CD4-positive, alpha-beta T cell treated with Interleukin-21 for 1 hour (primary cell): ENCODE measurements at places on chromosomes 6 and 20.

DNA sequence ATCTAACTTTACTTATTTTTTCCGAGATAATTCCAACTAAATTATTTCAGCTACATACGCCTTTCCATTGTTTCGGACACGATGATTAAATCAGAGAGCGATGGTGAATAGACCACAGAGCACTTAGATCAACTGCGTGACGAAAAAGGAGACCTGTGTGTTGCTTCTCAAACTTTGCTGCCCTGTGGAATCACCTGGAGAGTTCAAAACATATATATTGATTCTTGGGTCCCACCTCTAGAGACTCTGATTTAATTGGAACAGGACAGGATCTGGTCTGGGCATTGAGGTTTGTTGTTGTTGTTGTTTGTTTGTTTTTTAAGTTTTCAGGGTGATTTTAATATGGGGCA, 401 bp upstream of the TNFRSF21 start:
- DNase-seq, result no peak

GRCh38 chr6:44646355-44646754, 258.8 kb downstream of the CDC5L start:
- no peak for DNase-seq

GRCh38 chr6:85461798-85462170, 11.9 kb downstream of the NT5E start:
- no peak for DNase-seq

DNA sequence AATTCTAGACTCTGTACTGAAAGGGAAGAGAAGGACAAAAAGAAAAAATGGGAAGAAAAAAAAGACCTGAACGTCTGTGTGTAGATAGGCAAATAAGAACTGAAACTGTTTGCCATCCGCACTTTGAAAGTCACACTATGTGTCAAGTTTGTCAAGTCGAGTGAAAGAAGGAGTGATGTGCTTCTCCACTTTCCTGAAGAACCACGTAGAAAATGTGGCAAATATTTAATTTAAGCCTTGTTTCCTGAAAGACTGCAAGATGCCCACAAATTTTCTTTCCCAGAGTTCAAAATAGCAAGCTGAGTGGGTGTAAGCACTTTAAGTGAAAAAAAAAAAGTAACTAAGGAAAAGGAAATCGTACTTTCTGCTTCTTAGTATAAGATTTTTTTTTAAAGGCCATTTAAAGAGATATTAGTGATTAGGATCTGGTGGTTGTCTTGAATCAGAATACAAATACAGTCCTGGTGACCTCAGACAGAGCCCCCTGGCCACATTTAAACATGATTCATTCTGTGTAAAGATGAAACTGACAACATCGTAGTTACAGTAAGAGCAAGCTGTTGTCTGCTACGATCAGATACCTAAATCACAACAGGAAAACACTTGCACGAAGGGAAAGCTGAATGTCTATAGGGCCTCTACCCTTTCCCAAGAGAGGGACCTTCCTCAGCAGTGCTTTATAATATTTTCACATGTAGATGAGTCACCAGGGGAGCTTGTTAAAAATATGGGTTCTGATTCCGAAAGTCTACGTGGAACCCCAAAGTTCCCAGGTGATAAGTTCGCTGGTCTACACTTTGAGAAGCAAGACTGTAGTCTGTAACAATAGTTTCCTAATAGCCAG, 102.3 kb downstream of the HIVEP2 start:
- peak; percentile 86 for DNase-seq

DNA sequence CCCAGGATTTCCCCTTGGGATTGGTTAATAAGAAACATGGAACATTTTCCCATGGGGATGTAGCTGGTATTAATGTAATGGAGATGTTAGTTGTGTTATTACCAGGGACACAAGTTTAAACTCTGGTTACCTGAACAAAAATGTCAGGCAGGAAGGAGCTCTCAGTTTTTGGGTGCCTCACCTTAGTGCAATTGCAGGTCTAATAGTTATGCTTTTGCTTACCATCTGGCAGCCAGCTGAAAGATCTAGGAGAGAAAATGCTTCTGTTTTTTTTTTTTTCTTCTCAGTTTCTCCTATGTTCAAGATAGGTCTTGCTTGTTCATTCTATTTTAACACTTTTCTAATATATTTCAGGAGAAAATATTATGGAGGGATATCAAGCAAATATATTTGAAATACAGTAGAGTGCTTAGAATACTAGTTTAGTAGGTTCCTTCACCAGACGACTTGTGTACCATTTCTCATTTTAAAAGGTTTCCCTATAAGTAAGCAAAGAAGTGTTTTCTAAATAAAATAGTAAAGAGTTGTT, 4.2 kb upstream of the UBE2J1 start:
- DNase-seq, result no peak

DNA sequence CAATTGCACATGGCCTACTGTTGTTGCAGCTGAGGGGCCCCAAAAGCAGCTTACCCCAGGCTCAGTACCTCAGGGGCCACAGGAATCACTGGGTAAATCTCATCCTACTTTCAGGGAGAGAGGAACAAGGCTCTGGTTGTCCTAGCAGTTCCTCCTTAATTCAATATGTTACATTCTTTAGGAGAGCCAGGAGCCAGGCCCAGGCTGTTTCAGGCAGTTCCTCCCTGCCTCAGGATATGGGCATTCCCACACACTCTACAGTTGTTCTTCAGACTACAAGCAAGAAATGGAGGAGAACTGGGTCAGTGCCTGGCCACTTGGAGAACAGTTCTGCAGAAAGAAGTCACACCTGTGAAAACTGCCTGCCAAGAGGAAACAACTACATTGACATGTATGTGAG, 9.6 kb upstream of the BTN3A2 start:
- no peak for DNase-seq

GRCh38 chr6:11089695-11090094, 3.9 kb upstream of the SMIM13 start:
- no peak for DNase-seq

GRCh38 chr6:1384549-1385128, 4.7 kb upstream of the FOXF2 start:
- no peak for DNase-seq

DNA sequence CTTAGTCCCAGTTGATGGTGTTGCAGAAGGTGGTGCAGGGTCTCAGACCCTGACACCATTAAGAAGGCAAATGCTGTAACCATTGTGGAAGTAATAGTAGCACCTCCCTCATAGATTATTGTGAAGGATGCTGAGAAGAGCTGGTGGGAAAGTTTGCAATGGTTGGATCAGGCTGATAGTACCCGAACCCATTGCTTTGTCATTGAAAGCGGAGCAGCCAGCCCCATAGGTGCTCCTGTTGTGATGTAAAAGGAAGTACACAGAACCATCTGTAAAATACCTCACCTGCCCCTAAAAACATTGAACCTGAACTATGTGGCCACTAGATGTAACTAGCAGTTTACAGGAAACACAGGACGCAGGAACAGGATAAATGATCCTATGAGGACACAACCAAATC, 31.5 kb downstream of the RIOK1 start:
- DNase-seq, result no peak
